ENCODE measurements at places on chromosomes 2 and 18.

GRCh38 chr2:119245841-119246230, 22.2 kb downstream of the STEAP3 start:
- no peak for DNase-seq

- DNase-seq = no peak
Observed at GRCh38 chr2:70703900-70704549, 64.0 kb downstream of the ADD2 start.

DNA sequence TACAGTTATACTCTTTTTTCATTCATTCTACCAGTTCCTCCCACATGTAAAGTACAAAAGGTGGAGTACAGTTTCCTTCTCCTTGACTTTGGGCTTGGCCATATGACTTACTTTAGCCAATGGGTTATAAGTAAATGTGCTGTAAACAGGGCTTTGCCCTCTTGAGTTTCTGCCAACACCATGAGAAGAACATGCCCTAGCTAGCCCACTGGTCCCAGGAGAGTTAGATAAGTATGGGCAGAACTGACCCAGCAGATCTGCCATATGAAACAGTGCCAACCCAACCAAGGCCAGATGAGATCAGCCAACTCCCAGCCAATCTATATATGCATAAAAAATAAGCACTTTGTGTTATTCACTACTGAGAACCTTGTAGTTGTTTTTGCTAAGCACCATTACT, 25.5 kb downstream of the ZC3H8 start:
- no peak for DNase-seq

GRCh38 chr18:73614812-73615211, 532.8 kb downstream of the FBXO15 start:
- DNase-seq = no peak

GRCh38 chr2:159795841-159796690, 1.9 kb downstream of the CD302 start:
- no peak for DNase-seq

DNA sequence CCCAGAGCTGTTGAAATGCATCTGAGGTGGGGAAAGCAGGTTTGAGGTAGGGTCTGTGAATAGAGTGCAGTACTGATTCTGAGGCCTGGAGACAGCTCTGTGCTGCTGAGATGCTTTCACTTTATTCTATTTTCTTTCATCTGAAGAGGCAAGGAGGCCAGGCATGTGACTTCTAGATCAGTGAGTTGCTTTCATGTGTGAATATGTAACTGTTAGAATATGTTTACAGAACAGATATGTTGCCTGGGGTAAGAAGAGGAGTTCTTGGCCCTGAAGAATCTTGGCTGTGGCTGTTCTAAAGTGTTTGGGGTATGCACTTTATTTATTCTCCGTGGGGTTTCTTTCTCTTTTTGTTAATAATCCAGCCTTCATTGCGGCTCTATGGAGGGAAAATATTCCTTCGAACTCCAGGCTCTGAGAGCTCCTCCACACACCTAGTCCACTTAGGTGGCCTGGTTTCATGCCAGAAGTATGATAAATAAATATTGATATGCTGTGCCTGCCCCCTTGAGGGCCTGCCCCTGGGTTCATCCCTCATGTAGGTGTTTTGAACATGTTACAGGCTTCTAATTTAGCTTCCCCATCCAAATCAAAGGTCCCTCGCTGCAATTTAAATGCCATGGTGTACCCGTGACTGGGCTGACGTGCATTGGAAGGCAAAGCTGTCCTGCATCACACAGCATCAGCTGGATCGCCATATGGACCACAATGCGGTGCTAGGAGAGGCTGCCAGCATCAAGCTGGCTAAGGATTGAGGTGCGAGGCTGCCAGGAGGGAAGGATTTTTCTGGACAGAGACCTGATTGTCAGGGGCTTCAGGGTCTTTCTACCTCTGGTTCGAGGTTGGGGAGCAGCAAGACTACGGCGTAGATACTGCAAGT, 102.9 kb downstream of the PRKCE start:
- DNase-seq = no peak

GRCh38 chr2:230592775-230593174, 119.9 kb upstream of the CAB39 start:
- DNase-seq = no peak

DNA sequence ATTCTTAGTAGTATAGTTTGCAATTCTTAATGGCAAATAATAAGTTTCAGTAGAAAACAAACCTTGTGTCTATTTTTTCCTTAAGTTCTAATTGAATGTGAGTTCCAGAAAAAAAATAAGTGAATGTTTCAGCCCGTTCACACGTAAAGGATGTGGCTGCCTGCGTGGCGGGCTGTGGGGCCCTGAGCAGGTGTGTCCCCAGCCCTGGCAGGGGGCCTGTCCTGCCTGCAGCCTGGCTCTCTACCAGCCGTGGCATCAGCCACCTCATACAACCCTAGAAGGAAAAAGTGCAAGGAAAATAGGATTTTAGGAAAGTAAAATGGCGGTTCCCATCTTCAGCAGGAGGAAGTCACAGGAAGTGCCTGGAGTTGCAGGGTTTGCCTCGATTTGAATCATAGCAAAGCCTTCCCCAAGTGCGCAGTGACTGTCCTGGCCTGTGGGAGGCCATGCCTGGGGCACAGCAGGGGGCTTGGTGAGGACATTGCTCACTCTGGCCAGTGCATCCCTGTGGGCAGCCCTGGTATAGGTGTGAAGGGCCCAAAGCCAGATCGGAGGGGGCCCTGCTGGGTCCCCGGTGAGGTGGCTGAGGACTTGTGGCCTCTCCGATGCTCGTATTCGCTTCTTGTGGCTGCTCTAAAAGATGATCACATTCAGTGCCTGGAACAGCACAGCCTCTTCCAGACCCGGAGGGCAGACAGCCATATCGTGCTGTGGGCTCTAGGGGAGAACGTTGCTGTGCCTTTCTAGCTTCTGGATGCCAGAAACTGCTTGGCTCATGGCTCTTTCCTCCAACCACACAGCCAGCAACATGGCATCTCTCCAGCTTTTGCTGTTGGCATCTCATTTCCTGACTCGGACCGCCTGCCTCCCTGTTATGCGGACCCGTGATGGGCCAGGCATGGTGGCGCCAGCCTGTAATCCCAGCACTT, 12.6 kb downstream of the DTYMK start:
- DNase-seq = no peak

DNA sequence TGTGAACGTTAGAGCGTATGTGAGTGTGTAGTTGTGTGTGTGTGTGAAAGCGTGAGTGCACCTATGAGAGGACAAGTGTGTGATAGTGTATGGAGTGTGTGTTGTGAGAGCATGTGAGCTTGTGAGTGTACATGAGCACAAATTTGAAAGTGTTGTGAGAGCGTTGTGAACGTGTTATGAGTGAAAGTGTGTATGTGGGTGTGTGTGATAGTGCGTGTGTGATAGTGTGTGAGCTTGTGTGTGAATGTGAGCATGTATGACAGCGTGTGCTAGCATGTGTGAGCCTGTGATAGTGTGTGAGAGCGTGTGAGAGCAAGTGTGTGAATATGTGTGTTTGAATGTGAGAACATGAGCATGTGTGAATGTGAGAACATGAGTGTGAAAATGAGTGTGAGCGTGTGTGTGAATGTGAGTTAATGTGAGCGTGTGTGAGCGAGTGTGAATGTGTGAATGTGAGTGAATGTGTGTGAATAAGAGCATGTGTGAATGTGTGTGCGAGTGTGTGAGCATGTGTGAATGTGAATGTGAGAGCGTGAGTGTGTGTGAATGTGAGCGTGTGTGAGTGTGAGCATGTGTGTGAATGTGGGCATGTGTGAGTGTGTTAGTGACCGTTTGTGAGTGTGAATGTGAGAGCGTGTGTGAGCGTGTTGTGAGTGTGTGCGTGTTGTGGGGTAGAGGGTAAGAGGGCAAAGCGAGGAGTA, 25.0 kb downstream of the RALB start:
- no peak for DNase-seq

GRCh38 chr2:176585791-176586190, 316.5 kb downstream of the MTX2 start:
- no peak for DNase-seq

GRCh38 chr2:20130821-20131645, 79.6 kb upstream of the LAPTM4A start:
- DNase-seq = no peak

- DNase-seq = no peak
Observed at GRCh38 chr2:153770359-153770991, 101.2 kb upstream of the GALNT13 start.

DNA sequence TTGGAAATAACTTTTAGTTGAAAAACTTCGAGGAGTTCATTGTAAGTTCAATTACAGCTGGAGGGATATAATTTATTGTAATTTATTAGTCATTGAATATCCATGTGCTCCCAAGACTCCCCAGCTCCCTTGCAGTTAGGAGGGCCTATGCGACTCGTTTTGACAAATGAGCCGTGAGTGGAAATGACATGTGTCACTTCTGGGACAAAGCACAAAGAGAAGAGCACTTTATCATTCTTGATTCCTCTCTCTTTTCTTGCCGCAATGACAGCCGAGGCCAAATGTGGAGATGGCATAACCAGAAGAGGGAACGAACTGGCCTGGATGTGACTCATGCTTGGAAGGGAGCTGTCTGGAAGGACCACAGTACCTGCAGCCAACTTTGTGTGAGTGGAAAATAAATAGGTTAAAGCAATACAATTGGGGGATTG, 44.2 kb upstream of the ITSN2 start:
- no peak for DNase-seq

GRCh38 chr18:7224198-7224597, 6.7 kb upstream of the LRRC30 start:
- DNase-seq = no peak

DNA sequence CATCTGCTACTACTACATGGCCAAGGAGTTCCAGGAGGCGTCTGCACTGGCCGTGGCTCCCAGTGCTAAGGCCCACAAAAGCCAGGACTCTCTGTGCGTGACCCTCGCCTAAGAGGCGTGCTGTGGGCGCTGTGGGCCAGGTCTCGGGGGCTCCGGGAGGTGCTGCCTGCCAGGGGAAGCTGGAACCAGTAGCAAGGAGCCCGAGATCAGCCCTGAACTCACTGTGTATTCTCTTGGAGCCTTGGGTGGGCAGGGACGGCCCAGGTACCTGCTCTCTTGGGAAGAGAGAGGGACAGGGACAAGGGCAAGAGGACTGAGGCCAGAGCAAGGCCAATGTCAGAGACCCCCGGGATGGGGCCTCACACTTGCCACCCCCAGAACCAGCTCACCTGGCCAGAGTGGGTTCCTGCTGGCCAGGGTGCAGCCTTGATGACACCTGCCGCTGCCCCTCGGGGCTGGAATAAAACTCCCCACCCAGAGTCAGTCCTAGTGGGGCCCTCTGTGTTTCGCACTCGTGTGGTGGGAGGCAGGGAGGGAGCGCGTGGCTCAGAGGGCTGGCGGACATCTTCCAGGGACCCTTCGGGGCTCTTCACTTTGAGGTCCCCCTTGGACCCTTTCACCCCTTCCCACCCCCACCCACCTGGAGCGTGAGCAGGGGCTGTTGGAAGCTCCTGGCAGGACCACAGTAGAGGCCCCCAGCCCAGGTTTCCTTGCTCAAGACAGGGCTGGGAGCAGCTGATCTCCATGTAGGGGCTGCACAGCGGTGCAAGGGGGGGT, 5.7 kb downstream of the GPR35 start:
- DNase-seq = no peak

GRCh38 chr2:12678186-12678585, 38.5 kb upstream of the TRIB2 start:
- no peak for DNase-seq

- DNase-seq = no peak
Observed at GRCh38 chr2:8006626-8007025, 675.2 kb upstream of the ID2 start.

GRCh38 chr2:122707224-122707824, 951.9 kb downstream of the TSN start:
- no peak for DNase-seq

GRCh38 chr2:159227467-159227866, 59.0 kb downstream of the WDSUB1 start:
- no peak for DNase-seq

- DNase-seq = no peak
Observed at GRCh38 chr2:207150284-207150683, 15.5 kb downstream of the KLF7 start.

- no peak for DNase-seq
Observed at GRCh38 chr2:42823744-42824453, 31.5 kb upstream of the HAAO start.

- no peak for DNase-seq
Observed at GRCh38 chr2:240966906-240967680, 31.3 kb upstream of the SNED1 start.

All from stimulated activated CD4-positive, alpha-beta T cell treated with anti-CD3 and anti-CD28 coated beads, Interleukin-2, amount 100 ng/mL, for 24 hours (primary cell).